ENCODE measurements at places on chromosomes 6 and 20.

GRCh38 chr6:14068623-14069022 is 48.9 kb upstream of the CD83 start:
- no peak for DNase-seq

DNA sequence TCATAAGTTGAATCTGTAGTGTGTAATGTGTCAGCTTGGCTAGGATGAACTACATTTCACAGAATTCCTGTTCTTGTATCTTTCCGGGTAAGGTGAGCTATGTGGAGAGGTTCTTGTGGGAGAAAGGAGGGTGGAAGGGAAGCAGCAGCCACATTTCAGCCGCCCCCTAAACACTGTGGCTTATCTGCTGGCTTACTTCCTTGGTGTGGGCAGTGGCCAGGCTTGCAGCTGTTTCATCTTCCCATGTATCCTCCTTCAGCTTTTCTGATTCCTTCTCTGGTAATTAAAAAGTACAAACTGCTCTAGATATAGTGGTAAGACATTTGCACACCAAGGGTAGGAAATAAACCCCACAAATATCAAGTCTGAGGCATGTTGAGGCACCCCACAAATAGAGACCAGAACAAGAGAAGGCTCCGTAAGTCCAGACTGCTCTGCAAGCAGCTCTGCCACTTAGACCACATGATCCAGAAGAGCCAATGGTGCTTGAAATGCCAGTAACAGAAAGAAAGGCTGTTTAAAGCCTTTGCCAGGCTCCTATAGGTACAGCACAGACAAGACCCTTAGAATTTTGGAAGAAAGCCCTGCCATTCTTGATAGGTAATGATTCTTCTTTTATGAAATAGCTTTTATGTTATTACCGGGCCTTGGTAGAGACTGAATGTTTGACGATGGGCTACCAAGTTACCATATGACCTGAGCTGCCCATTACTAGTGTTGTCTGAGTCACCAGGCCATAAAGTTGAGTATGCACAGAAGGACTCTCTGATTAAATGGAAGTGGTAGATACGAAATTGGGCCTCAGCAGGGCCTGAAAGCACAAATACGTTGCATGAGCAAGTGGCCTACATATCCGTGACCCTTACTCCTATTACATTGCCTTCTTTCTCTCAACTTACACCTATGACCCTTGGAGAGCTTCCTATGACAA is 215.0 kb upstream of the SGK1 start:
- DNase-seq, result no peak

GRCh38 chr6:14876778-14877613 is 368.9 kb upstream of the JARID2 start:
- no peak for DNase-seq

DNA sequence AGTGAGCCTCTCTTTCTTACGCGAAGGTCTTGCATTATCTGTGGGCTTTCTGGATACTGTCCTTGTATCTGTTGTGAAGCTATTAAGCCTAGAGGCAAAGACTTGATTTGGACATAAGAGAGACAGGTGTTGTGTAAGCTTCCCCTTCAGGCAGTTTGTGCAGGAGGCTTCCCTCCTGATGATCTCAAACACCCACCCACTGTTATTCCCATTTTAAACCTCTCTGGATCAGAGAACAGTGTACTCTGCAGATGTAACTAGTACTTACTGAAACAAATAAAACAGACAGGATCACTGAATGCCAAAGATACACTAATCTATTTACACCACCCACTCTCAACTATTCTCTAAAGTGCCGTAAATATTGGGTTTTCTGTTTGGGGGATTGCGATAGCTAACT is 113.8 kb upstream of the RAB32 start:
- no peak for DNase-seq

DNA sequence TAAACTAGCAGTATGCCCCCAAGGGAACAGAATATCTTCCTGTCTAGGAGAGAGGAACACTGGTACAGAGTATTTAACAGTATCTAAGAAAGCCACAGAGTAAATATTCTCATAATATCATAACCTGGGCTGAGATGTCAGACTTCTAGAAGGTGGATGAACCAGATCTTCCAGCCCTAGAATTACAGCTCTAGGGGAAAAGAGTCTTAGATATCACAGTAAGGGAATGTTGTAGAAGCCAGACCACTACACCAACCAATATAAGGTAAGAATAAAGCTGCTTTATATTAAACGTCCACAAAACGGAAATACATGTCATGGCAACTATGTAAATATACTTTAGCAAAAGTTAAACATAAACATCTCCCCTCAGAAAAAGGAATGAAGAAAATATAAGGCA is 12.4 kb downstream of the SERINC1 start:
- no peak for DNase-seq

DNA sequence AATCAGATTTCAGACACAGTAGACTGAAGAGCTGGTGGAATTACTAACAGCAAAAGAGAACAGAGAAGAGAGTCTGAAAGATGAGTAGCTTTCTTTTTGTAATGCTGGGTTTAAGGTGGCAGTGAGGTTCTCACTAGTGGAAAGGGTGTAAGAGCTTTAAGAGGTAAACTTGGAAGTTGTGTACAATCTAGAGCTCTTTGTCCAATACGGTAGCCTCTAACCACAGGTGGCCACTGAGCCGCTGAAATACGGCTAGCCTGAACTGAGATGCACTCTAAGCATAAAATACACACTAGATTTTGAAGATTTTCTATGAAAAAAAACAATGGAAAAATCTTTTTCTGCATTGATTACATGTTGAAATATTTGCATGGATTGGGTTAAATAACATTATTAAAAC is 4.0 kb downstream of the ELOVL2 start:
- no peak for DNase-seq

DNA sequence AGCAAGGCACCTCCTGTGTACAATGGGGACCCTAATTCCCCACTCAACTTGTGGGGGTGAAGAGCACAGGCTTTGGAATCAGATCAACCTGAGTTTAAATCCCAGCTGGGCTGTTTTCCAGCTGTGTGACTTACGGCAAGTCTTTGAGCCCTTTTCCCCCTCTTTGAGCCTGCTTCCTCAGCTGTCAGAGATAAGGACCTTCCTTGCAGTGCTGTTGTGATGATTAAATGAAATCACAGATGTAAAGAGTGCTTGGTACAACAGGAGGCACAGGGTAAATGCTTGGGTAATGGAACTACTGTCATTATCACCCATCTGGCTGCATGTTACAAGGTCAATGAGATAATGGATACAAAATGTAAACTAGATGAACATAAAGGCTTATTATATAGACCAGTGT is 3.2 kb downstream of the SNX21 start:
- DNase-seq, result no peak

DNA sequence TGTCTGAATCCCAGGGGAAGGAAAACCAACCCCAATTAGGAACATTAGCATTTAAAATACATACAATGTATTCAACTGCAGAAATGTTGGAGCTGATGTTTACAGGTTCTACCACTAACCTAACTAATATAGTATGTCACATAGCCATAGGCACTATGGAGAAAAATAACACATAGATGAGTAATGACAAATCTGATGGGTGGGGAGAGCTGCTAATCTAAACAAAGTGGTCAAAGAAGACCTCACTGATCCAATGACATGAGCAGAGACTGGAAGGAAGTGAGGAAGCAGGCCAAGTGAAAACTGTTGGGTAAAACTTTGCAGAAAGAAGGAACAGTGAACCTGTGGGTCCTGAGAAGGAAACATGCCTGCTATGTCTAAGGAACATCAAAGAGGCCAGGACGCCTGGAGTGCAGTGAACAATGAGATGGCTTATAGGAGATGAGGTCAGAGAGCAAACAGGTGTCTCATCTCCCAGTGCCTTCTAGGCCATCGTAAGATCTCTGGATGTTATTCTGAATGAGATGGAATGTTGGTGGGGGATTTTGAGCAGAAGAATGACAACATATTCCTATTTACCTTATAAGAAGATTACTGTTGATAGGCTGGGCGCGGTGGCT is 135.7 kb downstream of the ALDH8A1 start:
- no peak for DNase-seq

- DNase-seq, result no peak
These were observed 50.0 kb upstream of the SCGN start for GRCh38 chr6:25601800-25602673.

GRCh38 chr20:33296206-33296605 is 13.2 kb downstream of the BPIFB1 start:
- no peak for DNase-seq

DNA sequence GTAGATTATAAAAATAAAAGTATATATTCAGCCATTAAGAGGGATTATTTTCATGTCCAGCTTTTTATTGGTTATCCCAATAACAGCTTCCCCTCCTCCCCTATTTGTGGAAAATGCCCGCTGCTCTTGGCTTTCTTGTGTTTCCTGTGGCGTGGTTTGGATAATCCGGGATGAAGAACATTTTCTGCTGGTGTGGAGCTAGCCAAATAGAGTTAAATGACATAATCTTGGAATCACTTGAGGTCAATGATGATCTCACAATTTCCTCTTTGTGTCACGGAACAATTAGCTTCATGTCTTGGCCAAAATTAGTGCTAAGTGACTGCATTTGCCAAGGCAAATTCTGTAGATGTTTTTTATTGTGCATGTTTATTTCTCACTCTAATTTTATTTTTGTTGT is 394.0 kb downstream of the LAMA2 start:
- no peak for DNase-seq

- DNase-seq, result no peak
These were observed 122.6 kb upstream of the MAP3K7 start for GRCh38 chr6:90709431-90709996.

- DNase-seq, result no peak
These were observed 30.3 kb upstream of the SHLD1 start for GRCh38 chr20:5719861-5720403.

GRCh38 chr20:50609438-50609989 is 81.8 kb downstream of the RIPOR3 start:
- DNase-seq, result no peak

DNA sequence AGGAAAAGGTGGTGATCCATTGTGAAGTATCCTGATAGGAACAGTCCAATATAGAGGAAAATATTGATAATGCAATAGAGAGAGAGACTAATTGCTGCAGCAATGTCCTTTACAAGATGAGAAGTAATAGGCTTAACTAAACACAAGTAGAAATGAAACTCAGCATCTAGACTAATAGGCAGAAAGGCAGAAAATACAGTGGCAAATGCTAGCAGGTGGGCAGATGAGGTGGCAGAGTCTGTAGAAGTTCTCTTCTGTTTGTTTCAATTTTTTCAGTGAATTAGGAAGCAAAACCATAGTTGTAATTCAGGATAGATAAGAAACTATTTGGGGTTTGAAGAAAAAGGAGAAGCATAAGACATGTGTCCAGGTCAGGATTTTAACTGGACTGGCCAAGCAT is 236.7 kb upstream of the HS3ST5 start:
- no peak for DNase-seq

DNA sequence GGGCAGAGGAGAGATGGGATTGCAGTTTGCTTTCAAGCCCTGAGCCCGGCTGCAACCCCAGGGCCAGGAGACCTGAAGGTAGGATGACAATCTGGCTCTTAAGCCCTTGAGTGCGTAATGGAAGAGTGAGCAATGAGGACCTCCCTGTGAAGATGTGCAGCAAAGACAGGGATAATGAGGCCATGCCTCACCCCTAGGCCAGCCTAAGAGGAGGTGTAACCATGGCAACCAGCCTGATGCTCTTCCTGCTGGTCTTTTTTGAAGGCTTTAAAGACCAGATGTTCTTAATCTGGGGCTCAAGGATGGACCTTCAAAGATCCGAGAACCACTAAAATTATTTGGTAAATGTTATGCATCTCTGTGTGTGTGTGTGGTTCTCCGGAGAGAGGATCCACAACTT is 8.2 kb downstream of the ARHGAP40 start:
- DNase-seq, result no peak

GRCh38 chr20:53656293-53657202 is 62.9 kb upstream of the ZNF217 start:
- no peak for DNase-seq

DNA sequence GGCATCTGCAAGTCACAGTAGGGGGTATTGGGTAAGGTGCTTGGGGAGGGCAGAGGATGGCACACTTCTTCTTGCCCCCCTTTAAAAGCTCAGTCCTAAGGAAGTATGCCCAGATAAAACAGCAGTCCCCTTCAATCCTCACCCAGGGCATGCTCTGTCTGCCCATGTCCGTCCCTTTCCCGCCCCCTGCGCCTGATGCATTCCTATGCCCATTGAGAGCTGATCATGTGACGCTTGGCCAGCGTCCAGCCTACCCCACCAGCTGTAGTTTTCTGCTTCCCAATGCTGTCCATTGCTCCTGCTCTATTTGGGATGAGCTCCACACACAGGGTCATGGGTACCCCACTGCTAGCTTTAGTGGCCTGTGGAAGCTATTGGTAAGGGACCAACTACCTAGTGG is 8.3 kb downstream of the SIGLEC1 start:
- DNase-seq, result no peak

DNA sequence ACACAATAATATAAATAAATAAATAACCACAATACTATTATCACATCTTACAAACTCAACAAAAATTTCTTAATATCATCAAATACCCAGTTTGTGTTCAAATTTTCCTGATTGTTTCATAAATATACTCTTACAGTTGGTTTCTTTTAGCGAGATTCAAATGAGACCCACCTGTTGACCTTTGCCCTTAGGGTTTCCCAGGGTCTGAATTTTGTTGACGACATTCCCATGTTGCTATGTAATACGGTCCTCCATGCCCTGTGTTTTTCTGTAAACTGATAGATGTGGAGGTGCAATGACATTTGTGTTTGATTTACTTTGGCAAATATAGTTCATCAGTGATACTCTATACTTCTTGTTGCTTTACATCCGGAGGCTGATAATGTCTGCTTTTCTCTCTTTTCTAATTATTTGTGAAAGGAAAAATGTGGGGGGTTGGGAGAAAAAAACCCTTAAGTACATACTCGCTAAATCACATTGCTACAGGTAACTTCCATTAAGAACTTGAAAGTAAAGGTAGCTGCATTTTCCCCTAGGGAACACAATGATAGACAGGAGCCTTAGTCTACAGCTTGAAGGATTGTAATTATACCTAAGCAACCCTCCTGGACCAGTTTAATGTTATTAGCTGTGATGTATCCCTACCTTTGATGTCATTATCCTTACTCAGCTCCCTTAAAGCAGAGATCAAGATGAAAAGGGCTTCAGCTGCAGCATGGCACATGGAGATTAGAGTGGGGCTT is 6.6 kb downstream of the MOG start:
- DNase-seq, result no peak

- DNase-seq, result no peak
These were observed 12.3 kb upstream of the TRIM38 start for GRCh38 chr6:25950297-25950696.

DNA sequence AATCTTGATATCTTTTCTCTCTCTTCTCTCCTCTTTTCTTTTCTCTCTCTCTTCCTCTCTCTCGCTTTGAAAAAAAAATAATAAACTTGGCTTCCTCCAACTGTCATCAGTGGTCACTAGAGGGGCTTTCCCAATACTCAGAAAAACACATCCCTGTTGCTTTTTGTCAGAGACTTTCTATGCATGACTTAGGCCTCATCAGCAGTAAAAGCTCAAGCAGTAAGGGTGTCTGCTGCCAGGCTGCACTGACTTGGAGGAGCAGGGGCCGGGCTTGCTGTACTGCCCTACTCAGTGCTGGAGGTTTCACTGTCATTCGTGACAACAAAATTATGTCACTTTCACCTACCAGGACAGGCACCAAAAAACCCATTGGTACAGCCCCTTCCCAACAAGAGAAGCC is 272.0 kb downstream of the ADGB start:
- DNase-seq, result no peak

- DNase-seq, result no peak
These were observed 590 bp upstream of the MAP1LC3A start for GRCh38 chr20:34557936-34558319.
